ENCODE measurements at places on chromosomes 3 and 15.

DNA sequence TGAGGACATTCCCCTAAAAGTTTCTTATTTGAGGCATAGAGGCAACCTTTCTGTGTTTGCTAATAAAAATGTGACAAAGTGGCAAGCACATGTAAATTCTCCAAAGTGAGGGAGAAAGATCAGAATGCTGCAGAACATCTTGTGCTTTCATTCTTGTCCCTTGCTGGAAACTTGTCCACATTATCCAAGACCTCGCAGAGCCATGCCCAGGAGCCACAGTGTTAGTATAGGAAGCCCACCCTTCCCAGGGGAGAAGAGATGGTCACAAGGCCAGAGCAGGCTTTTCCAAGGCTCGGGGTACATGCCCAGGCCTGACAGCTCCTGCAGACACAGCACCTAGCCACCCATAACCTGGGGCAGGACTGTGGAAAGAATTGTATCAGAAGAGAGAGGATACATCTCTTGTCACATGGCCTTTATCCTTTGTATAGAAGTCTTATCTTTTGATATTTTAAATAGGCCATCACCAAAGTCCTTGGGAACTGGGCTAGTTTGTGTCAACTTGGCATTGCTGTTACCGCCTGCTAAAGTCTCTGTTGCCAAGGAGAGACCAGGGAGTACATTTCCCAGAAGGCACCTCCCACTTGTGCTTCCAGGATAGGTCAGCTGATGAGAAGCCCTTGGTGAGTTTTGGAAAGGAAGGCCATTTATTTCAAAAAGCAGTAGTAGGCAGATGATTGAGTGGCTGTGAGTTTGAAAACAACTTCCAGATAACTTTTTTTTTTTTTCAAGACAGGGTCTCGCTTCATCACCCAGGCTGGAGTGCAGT is 10.5 kb downstream of the DLEC1 start:
- no peak for DNase-seq

DNA sequence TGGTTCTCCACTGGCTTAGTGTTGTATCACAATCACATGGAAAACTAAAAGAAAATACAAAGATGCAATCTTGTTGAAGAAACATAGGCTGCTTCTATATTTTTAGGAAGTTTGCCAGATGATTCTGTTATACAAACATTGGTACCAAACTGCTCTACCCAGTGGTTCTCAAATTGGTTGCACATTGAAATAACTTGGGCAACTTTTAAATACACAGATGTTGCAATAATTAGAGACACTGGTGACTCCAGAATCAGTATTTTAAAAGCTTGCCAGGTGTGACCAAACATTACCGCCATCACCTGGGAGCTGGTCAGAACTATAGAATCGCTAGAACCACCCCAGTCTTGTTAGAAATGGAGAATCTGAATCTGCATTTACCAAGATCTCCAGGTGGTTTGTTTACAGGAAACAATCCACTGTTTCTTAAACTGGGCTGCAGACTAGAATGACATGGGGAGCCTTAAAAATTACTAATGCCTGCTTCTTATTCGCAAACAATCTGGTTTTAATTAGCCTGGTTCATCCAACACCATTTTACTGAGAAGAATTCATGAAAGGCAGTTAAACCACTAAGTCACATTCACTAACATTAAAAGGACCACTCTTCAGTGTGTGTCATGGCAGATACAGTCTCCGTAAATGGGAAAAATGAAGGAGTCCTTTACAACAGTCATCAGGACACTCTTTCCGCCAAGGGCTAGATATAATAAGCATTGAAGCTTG is 76.5 kb downstream of the ACAP2 start:
- no peak for DNase-seq

GRCh38 chr15:77021803-77022381 is 27.0 kb downstream of the PSTPIP1 start:
- DNase-seq: peak; percentile 72

GRCh38 chr3:137992592-137992991 is 17.4 kb upstream of the CLDN18 start:
- peak; percentile 15 for DNase-seq

GRCh38 chr15:40316931-40317330 is 6.6 kb upstream of the INAFM2 start:
- DNase-seq: no peak

- DNase-seq: peak; percentile 75
Observed at GRCh38 chr3:123559040-123559861, 25.6 kb downstream of the HACD2 start.

DNA sequence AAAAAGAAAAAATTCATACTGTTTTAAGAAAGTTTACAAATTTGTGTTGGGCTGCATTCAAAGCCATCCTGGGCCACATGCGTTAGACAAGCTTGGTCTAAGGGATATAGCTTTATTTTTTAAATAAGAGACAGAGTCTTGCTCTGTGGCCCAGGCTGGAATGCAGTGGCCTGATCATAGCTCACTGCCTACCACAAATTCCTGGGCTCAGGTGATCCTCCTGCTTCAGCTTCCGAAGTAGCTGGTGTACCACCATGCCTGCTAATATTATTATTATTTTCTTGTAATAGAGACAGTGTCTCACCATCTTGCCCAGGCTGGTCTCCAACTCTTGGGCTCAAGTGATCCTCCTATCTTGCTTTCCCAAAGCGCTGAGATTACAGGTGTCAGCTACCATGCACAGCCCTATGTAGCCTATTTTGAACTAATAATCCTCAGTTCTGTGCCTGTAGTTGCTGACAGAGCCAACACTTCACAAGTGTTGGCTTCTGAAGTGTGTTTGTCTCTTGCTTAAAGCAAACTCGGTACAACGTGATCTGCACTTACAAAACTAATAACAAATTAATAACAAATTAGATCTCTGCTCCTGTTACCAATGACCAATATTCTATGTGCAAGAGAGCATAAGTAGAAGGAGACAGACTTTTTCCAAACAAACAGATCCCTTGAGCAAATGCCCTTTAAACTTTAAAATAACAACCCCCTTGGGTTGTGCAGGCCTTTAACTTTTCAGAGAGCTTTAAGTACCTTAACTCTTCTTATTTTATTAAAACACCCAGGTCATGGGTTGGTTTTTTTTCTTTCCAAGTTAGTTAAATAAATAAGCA is 135.2 kb downstream of the VGLL4 start:
- no peak for DNase-seq

GRCh38 chr3:24357635-24358034 is 137.0 kb downstream of the THRB start:
- DNase-seq: no peak
